ENCODE measurements at places on chromosomes 12 and 14.

DNA sequence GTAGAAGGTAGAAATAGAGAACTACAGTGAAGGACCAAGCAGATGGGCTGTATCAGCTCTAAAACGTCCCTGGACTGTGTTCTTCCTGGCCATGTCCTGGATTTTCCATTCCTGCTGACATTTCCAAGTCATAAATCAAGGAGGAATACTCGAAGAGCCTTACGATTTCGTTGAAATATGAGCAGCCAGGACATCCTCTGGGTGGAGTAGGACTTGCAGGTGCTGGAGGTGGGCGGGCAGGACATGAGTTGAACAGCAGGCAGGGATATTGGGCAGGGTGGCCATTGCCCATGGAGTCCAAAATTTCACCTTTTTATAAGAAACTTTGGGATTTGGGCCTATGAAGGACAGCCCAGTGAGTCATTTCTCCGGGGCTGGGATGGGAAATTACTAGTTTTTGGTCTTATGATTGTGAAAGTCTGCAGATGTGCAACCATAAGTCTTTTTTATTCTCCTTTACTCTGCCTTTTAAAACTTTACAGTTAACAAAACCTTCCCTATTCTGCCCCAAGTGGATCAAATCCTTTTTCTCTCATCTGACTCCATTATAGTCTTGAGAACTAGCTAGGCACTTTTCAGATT lies 88.8 kb downstream of the TMX1 start:
- no peak for DNase-seq

- DNase-seq, result no peak
Measured at GRCh38 chr12:63064080-63064479, 86.9 kb downstream of the AVPR1A start.

- no peak for DNase-seq
Measured at GRCh38 chr12:78290606-78291345, 460.1 kb downstream of the NAV3 start.

DNA sequence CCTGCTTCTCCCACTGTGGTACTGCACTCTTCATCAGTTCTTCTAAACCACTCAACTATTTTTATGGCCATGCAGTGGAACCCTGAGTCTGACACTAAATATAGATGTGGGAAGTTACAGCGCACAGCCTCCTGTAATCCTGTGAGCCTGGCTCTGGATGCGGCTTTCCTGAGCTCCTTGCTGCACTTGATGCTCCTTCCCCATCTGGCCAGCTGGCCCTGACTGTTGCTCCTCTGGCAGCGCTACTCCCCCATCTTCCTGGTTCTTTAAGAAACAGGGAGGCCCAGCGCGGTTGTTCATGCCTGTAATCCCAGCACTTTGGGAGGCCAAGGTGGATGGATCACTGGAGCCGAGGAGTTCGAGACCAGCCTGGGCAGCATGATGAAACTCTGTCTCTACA lies 24.6 kb downstream of the IQSEC3 start:
- no peak for DNase-seq

DNA sequence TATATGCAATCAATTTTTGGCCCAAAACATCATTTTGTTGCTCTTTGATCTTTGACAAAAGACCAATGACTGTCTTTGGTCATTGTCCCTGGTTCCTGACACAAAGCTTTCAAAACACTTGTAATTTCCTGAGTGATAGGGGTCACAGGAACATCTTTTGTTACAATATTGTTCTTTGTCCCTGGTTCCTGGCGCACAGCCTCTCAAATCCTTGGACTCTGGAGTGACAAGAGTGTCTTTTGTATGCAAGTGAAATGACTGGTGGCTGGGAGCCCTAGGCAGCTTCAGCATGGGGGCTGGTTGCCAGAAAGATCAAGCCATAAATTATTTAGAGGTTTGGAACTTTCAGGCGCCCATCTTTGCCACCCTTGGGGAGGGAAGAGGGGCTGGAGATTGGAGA lies 53.9 kb downstream of the DNAH10 start:
- DNase-seq, result no peak

GRCh38 chr12:28865776-28866175 lies 283.3 kb upstream of the FAR2 start:
- DNase-seq, result no peak

DNA sequence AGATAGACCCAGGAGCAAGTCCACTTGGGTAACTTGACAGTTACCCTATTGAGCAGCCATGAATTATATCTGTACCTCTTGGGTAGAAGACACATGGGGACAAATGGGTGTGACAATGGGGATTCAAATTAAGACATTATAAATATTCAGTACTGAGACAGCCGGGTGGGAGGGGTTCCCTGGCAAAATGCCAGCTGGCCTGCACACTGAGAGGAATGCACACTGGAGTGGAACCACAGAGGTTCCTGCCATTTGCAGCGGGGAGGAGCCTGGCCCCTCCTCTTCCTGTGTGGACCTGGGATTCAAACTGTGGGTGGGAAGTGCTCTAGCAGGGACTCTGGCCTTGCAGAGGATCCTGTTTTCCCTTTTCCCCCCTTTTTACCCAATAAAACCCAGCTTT lies 118.7 kb upstream of the CDKN3 start:
- no peak for DNase-seq

GRCh38 chr12:99054601-99055128 lies 409.6 kb downstream of the APAF1 start:
- DNase-seq, result no peak

DNA sequence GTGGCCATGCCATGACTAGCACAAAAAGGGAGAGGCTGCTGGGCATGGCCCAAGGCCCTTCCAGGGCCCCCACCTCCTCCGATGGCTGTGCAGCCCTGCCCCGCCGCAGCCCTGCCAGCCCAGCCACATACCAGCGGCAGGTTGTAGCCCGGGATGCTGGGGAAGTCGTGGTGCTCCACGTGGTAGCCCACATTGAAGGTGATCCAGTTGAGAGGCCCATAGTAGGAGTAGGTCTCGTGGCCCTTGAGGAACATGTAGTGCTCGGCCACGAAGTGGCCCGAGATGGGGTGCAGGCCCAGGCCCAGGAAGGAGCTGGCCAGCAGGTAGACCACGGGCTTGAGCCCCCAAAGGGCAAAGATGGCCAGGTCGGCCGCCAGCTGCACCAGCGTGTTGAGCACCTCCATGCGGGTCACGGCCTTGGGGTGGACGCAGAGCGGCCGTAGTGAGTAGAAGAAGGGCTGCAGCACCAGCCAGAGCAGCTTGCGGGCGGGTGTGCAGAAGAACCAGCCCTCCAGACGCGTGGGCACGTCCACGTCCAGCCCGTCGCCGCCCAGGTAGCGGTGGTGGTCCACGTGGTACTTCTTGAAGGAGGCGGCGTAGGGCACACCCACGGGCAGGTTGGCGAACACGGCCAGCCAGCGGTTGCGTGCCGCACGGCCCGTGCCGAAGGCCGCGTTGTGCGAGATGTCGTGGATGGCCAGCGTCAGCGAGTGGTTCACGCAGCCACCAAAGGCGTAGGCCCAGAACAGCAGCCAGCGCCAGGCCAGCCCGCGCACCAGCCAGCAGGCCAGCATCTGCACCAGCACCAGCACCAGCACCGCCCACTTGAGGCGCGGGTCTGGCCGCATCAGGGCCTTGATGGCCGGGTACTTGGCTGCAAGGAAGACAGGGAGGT lies 10.4 kb downstream of the DEGS2 start:
- DNase-seq, result no peak

GRCh38 chr12:124352839-124353238 lies 57.9 kb downstream of the RFLNA start:
- DNase-seq, result no peak
